ENCODE measurements at places on chromosomes 5 and 9.

- DNase-seq, result no peak
These were observed 82.1 kb downstream of the SLIT3 start for GRCh38 chr5:169218861-169219260.

- no peak for DNase-seq
These were observed 100.8 kb downstream of the HOMER1 start for GRCh38 chr5:79413112-79413511.

DNA sequence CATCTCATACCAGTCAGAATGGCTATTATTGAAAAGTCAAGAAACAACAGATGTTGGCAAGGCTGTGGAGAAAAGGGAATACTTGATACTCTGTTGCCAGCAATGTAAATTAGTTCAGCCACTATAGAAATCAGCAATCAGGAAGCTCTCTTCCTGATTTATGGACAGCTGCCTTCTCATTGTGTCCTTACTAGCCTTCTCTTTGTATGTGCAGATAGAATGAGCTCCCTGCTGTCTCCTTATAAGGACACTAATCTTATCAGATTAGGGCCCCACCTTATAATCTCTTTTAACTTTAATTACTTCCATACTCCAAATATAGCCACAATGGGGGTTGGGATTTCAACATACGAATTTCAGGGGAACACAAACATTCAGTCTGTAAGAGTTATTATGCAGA, 38.0 kb downstream of the KCNV2 start:
- no peak for DNase-seq

GRCh38 chr5:28737682-28738081, 1699.3 kb upstream of the CDH9 start:
- no peak for DNase-seq

DNA sequence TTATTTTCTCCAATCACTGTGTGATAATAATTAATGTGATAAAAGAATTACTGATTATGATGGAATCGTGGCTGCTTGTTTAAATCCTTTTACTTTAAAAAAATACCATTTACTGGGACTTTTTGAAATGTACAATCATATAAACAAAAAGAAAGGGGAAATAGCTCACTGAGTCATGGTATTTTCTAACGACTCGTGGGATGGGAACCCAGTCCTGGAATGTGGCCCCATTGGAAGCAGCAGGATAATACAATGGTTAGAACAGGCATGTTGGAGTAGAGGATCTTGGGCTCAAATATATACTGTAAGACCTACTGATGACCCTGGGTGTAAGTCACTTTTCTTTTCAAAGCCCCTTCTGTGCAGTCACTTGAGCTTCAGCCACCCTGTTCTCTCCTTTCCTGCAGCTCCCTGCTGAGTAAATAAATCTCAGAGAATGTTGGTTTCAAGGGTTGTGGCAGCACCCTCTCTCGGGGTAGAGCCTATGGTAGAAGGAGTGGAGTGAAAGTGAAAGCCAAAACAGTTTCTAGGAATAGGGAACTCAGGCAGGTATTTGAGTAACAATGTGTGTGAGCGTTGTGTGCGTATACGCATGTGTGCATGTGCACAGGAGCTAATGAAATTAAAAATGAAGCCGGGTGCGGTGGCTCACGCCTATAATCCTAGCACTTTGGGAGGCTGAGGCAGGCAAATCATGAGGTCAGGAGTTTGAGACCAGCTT, 40.8 kb upstream of the LARP1 start:
- no peak for DNase-seq

GRCh38 chr5:138631096-138631928, 56.1 kb upstream of the HSPA9 start:
- no peak for DNase-seq

GRCh38 chr5:115941051-115941675, 21.1 kb upstream of the LVRN start:
- DNase-seq, result peak; percentile 92

All from AG09319 (cell line).